ENCODE measurements at places on chromosomes 2 and 18.

DNA sequence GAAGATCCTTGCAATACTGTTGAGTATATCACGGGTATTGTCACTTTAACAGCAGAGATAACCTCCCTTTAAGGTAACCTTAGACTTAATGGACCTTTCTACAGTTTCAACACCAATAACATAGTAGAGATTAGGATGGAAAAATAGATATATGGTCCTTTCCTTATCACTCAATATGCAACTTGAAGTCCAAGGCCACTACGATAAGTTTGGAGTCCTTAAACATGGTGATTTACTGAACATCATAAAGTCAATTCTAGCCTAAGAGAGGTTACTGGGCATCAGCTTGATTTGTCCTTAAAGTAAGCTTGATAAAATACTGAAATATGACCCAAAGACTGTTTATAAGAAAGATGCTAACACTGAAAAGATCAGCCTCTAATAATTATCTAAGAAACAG, 203.2 kb downstream of the STK39 start:
- no peak for DNase-seq

GRCh38 chr18:59395226-59396175, 36.4 kb upstream of the LMAN1 start:
- no peak for DNase-seq

DNA sequence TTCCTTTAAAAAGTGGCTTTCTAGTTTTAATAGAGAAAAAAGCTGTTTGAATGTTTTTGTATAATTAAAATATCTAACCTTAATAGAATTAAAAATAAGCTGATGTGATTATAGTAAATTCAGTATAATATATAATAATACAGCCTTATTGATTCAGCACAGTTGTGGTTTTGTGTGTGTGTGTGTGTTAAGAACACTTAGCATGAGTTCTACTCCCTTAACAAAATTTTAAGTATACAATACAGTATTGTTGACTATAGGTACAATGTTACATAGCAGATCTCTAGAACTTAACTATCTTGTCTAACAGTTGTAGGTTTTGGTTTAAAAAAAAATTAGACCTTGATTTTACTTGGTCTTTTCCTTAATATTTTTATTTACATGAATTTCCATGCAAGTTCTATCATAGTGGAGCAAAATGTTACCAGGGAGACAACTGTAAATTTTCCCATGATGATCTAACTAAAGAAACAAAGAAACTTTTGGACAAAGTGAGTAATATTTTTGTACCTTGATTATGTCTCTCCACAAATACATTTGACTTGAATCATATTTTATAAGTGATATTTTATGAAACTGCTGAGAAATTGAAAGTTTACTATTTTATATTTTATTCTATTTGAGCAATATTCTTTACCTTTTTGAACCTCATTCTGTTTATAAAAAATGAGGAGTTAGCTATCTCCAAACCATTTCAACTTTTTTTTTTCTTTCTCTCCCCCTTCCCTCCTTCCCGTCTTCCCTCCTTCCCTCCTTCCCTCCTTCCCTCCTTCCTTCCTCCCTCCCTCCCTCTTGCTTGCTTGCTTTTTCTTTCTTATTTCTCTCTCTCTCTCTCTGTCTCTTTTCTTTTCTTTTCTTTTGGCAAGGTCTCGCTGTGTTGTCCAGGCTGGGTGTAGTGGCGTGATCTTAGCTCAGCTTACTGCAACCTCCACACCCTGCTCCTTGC, 46.3 kb downstream of the ZC3H6 start:
- no peak for DNase-seq

DNA sequence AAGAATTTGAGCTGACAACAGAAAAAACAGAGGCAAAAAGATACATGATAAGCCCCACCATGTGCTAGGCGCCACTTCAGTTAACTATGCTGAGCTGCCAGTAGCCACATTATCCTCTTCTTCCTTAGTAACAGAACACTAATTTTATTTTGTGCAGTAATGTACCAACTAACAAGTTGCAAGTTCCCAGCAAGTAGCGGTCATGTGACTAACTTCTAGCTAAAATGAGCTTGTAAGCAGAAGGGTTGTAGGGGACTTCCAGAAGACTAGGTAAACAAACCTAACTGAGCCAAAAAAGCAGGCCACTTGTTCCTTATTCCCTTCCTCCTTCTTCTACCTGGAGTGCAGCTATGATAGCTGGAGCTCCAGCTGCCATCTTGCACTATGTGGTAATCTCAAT, 75.5 kb downstream of the DTNB start:
- DNase-seq = no peak

DNA sequence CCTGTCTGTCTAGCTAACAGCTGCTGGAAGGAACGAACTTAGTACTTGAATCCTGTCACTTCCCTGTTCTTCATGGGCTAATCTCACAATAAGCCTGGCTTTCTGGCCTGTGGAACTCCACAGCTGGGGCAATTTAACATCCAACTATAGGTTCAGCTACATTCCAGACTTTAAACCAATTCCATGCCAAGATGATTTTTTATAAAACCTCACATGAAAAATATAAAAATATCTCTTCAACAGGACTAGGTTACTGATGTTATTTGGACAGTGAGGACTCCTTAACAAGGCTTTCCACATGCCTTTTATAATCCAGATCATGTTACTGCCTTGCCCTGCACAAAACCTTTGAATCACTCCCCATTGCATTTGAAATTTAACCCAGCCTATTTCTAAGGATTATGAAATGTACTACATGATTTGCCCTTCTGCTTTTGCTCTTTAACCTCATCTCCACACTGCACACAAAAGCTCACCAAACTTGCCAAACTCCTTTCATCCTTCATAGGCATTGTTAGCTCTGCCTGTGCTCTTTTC, 863.2 kb upstream of the CHAC2 start:
- no peak for DNase-seq

DNA sequence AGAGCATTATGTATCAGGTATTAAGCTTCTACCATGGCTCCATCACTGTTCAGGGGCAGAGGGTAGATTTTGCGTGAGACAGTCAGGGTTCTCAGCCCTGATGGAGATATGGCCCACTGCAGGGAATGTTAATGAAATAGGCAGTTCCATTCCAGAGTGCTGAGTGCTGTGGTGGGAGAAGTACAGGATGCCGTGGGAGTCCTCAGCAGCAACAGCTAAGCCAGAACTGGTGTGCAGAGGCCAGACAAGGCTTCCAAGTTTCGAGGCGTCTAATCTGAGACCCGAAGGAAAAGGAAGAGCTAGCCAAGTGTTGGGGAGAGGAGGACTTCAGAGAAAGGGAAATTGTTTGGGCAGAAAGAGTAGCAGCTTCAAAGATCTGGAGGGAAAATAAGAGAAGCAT, 30.2 kb upstream of the MAPRE2 start:
- DNase-seq = no peak

- DNase-seq = no peak
These were observed 172.4 kb downstream of the FBXO15 start for GRCh38 chr18:73975266-73975665.

- no peak for DNase-seq
These were observed 158.0 kb downstream of the EN1 start for GRCh38 chr2:118689456-118689855.

- no peak for DNase-seq
These were observed 338.0 kb downstream of the OSR1 start for GRCh38 chr2:19020144-19021099.

DNA sequence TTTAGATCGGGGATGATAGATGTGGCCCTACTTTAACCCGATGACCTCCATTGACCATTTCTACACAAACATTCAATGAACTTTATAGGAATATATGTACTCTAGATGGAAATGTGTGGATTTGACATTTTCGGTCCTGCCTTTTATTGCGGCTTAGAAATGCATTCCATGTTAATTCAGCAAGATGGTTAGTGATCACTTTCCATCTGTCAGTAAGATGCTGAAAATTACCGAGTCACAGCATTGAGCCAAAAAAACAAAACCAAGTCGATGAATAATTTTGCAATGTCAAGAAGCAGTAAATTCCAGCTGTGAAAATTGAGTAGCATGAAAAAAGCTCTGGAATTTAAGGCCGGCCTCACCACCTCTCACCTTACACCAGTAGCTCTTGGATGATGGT, 1642.6 kb upstream of the NXPH2 start:
- no peak for DNase-seq

DNA sequence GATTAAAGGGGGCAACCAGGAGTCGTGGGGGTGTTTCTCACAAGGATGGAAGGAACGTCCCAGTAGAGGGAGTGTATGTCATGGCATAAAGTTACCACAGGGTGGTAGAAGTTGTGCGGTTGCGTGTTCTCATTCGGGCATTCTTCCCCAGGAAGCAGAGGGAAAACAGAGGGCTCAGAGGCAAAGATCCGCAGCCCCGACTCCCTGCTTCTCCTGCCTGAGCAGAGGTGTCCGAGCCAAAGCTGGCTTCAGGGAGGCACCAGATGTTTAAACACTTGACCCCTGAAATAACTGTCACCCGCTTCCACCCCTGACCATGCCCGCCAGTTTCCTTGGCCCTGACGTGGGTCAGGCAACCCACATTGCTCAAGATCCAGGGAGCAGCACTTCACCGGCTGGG, 83.7 kb downstream of the EN1 start:
- DNase-seq = no peak

- no peak for DNase-seq
These were observed 100.8 kb upstream of the MAP2 start for GRCh38 chr2:209322905-209323512.

GRCh38 chr2:53452400-53452799, 315.2 kb upstream of the CHAC2 start:
- DNase-seq = no peak

DNA sequence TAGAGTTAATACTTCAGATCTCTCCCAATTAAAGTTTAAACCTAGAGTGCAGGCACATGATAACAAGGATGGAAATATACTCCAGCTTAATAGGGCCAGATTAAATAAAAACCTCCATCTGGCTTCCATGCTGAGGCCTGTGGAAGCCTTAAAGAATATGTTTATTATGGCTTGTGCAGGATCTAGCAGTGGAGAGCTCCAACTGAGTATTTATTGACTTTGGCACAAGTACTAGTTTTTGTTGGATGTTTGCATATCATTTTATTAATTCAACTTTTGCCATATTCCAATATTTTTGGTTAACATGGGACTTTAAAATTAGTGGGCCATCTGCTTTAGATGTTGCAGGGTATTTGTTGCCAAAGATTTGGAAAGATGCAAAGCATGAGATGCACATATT, 860.4 kb upstream of the SOX11 start:
- DNase-seq = no peak

GRCh38 chr2:32711219-32711618, 83.4 kb downstream of the TTC27 start:
- DNase-seq = no peak

DNA sequence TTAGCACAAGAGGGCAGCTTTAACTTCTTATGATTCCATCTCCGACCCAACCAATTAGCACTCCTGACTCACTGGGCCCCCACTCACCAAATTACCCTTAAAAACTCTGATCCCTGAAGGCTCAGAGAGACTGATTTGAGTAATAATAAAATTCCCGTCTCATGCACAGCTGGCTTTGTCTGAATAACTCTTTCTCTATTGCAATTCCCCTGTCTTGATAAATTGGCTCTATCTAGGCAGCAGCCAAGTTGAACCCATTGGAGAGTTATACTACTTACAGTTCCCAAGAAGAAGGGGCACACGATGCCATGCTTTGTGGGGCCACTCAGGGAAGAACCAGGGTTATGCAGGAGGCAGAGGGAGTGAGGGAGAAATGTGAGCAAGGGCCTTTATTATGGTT, 632.8 kb downstream of the TSN start:
- no peak for DNase-seq

GRCh38 chr2:190663348-190663747, 14.5 kb downstream of the NAB1 start:
- DNase-seq = no peak

DNA sequence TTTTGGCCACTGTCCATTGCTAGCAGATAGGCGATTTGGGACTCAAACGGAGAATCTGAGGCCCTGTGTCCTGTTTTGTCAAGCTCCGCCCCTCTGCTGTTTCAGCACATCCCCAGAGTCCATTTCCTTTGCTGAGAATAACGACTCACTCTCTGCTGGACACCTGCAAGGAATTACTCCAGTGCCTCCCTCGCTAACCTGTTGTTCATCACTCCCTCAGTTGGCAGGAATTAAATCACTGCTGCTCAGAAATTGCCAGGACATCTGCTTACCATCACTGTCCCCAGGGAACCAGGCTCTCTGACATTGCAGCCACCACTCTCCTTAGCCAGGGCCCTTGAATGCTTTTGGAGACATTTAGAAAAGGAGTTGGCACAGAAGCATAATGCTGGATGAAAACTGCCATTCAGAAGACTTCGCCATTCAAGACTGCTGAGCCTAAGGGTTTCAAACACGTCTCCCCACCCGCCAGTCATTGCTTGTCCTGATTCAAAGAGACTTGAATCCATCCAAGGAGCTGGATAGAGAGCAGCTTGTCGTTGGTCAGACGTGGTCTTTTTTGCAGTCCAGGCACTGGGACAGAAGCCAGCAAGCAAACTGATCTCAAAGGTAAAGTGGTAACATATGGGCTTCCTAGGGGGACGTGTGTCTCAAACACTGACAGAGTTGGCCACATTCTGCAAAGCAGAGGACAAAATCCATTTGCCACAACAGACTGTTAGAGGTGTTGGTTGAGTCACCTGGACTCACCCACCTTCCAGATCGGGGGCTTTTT, 155.3 kb downstream of the UXS1 start:
- DNase-seq = no peak

DNA sequence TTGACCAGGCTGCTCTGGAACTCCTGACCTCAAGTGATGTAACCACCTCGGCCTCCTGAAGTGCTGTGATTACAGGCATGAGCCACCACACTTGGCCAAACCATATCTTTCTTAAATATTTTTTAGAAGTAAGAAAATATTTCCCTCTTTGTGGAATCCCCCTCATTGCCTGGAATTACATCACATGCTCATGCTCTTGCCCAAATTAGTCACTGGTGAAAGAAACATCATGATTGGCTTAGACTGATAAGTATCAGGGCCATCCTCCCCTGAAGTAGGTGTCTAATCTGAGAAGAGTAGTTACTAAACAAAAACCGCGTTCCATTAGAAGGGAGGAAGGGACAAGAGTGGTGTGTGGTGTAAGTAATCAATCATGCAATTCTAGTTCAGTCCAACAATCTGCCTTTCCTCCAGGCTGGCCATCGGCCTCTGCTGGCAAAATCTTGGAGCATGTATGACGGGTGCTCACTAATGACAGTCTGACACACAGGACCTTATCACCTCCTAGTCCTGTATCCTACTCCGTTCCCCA, 52.3 kb upstream of the SCG2 start:
- no peak for DNase-seq

GRCh38 chr2:71389384-71390072, 57.9 kb downstream of the ZNF638 start:
- DNase-seq = no peak

DNA sequence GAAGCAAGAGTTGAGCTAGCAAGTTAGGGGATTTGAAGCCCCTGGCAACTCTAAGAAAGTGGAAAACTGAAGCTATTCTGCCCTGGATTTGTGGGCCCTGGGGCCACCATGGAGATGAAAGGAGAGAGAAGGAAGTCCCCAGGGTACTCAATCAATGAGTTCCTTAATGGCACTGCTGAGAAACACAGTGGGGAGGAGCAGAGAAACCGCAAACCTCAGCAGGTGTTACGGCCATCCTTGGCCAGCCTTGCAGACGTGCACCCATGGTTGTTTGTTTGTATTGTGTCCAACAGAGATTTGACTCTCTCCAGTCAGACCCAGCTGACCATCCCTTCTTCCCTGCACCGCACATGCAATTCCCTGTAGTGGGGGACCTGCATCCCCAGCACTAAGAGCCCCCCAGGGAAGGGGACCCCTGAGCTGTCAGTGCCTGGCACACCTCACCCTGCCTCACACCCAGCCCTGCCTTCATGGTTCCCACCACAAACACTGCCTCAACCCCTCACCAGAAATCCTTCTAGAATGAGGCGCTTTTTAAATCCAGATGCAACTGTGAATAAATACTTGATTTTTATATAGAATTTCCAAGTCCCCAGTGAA, 255.3 kb downstream of the SH3BP4 start:
- DNase-seq = no peak

Measured in activated CD8-positive, alpha-beta memory T cell treated with anti-CD3 and anti-CD28 coated beads, Interleukin-2, amount 50 U/mL, for 4 hours (primary cell).